ENCODE measurements at places on chromosomes 1 and 21.

- no peak for DNase-seq
Observed at GRCh38 chr1:46757247-46757955, 38.5 kb upstream of the EFCAB14 start.

DNA sequence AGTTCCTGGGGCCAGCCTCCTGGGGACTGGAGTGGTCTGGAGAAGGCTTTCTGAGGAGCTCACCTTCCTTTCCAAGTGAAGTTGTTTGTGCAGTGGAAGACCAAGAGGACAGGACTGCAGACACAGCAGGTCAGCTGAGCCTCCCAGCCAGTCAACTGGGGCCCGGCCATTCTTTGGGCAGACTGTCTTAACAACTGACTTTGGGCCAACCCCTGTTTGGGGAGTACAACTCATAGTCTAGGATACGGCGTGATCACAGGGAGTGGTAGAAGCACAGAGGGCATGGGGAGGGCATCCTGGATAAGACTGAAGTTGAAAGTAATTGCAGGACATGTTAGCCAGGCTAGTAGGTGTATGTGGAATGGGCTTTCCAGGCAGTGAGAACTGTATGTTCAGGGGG, 50.3 kb downstream of the PGM1 start:
- DNase-seq, result no peak

DNA sequence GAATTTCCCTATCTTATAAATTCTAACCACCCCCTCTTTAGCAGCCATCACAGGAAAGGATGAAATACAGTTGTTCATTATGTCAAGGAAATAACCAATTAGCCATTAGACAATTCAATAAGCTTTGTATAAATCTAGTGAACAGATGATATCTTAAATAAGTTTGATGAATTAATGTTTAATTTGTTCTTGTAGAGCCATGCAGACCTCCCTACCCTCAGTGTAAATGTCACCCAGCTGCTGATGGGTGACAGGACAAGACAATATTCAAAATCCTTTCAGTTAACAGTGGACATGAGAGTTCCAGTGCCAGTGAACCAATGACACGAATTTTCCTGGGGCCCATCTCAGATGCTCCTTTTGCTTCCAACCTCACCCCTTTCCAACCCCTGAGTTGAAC, 395.9 kb downstream of the KCTD3 start:
- DNase-seq, result no peak

- no peak for DNase-seq
Observed at GRCh38 chr1:14009582-14009981, 309.6 kb downstream of the PRDM2 start.

DNA sequence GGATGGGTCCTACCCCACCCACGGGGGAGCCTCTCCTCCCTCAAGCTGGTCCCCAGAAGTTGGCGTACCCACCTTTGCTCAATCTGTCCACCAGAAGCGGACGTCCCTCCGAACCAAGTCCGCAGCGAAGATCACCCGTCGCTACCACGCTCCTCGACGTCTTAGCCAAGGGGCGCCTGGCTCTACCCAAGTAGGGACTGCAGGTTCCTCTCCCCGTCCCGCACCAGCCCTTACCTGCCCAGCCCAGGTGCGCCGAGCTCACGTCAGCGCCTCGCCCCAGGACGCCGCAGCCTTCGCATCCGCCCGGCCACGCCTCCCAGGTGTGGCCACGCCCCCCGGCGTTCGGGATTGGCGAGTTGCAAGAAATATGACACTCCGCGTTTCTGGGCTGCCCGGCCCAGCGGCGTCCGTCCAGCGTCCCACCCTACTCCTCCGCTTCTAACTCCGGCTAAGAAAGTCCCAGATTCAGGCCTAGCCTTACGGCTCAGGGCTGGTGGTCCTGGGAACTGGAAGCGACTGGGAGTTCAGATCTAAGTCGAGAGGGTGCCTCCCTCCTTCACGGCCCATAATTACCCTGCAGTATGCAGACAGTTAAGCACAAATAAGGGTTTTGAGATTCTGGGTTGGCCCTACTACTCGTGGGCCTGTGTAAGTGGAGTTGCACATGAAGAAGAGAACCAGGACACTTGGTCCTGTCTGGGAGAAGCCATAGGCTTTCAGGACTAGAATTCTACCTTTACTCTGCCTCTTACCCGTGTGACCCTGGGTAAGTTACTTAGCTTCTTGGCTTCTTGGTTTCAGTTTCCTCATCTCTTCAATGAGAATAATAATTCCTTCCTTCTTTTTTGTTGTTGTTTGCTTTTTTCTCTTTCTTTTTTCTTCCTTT, at the start of gene IRF6:
IRF6 (minus strand) TSS at position 268 of the 886 bp plus-strand sequence. CDS start 4,729 bp downstream, outside the sequence.
- DNase-seq, result no peak

GRCh38 chr1:61670016-61670415, 54.9 kb downstream of the TM2D1 start:
- no peak for DNase-seq

DNA sequence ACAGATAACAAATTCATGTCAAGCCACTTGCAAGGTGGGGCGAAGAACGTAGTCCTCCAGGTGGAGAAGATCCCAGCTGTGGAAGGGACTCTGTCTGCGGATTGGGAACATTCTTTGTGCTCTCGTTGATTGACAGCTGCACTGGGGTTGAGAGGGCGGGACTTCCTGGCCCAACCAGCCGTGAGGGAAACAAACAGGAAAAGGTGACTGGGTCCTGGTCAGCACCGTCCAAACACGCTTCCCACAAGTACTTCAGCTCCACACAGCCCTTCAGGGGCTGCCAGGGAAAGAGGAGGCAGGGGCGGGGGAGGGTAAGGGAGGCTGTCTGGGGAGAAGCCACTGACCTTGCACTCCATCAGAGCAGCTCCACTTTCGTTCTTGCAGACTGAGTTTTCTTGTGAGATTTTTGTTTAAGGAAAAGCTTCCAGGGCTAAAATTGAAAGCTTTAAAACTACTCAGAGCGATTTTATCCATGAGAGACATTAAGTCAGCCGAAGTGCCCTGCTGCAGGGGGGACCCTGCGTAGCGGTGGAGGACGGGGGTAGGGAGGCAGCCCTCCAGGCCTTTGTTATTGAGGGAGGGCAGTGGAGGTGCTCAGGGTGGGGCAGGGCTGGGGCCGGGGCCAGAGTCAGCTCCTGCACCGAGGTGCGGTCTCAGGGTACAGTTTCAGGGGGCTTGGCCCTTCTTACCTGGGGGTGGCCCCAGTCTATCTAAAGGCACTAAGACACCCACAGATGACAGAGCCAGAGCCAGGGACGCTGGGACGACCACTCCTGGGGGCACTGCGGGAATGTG, 21.6 kb upstream of the STUM start:
- no peak for DNase-seq

GRCh38 chr1:168966217-168966616, 140.3 kb upstream of the ATP1B1 start:
- DNase-seq, result no peak

DNA sequence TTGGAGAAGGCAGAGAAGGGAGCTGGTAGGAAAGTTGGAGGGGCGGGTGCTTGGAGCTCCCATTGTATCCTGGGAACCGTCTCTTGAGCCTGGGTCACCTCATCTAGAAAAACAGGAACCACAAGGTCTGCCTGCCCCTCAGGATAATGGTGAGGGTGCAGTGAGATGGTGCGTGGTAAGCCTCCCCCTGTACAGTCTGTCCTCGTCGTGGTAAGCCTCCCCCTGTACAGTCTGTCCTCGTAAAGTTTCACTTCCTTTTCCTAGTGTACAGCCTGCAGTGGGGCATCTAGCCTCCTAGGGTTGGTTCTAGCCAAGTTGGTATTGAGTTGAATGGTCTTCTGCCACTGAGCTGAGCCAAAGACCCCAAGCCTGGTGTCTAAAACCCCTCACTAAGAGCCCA, 66.5 kb upstream of the IGSF21 start:
- DNase-seq, result no peak

- no peak for DNase-seq
Observed at GRCh38 chr21:29887313-29888009, 52.3 kb downstream of the GRIK1 start.

Measured in stimulated activated CD4-positive, alpha-beta T cell treated with anti-CD3 and anti-CD28 coated beads, Interleukin-12 subunit alpha, Interleukin-12 subunit beta, amount 100 ng/mL, for 24 hours (primary cell).